LoVo (cell line): ENCODE measurements at places on chromosomes 5 and 9.

GRCh38 chr5:39578887-39579497, 154.2 kb upstream of the DAB2 start:
- DNase-seq: peak; percentile 21

DNA sequence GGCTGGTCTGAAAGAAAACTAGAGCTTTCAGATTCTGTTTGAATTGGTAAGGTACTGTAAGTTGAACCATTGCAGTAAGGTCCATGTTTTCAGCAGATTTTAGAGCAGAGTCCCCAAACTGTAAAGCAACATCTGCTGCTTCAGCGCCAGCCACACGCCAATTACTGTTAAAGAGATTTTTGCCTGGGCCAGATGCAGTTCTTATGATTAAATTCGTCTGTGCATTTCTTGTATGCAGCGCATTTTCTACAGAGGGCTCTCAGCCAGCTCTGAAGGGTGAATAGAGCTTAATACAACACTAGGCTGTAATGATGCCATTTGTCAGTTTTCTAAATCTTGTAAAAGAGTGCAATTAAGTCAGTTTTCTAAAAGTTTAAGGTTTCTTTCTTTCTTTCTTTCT, 246.3 kb downstream of the COX7C start:
- no peak for DNase-seq

- no peak for DNase-seq
Observed at GRCh38 chr9:126494264-126494663, 119.5 kb upstream of the LMX1B start.

GRCh38 chr5:56010431-56010830, 15.7 kb upstream of the IL6ST start:
- no peak for DNase-seq

GRCh38 chr9:5819174-5819573, 13.7 kb downstream of the ERMP1 start:
- DNase-seq: no peak

GRCh38 chr9:124268661-124269060, 10.9 kb downstream of the NEK6 start:
- no peak for DNase-seq

DNA sequence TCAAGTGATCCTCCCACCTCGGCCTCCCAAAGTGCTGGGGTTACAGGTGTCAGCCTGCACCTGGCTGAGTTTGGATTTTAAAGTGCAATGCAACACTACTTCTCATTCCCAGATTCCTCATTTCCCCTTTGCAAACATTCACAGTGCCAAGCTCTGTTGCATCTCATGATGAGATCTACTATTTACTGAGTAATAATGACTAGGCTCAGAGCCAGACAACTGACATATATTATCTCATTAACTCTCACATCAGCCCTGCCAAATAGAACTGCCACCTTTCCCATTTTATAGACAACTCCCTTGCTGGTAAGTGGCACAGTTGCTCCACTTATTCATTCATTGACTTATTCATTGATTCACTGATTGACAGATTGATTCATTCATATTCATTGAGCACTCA, 7.0 kb downstream of the PDE6A start:
- peak; percentile 17 for DNase-seq

DNA sequence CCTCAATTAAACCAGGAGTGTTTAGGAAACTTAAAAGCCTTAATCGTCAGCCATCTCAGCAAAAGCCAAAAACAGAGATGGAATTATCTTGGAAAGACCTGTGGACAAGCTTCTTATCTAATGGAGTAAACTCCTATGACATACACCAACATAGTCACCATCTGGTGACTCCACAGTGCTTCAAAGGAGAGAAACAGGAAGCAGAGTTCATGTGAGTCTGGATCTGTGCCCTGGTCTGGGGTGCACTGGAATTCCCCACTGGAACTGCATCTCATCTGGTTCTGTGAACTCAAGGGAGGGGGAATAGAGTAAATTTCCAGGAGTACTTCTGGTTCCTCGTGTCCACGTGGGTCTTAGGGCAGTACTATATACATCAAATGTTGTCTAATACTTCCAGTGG, 36.3 kb upstream of the KCNN2 start:
- no peak for DNase-seq

DNA sequence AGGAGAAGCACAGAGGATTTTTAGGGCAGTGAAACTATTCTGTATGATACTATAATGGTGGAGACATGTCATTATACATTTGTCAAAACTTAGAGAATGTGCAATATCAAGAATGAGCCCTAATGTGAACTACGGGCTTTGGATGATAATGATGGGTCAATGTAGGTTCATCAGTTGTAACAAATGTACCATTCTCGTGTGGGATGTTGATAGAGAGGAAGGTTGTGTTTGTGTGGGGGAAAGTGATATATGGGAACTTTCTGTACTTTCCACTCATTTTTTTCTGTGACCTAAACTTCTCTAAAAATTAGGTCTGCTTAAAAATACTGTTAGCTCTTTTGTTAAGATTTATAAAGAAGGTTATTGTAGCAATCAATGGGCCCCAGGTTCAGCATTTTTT, 138.9 kb downstream of the SPATA31D1 start:
- DNase-seq: no peak

- no peak for DNase-seq
Observed at GRCh38 chr5:9519537-9519936, 26.3 kb downstream of the SEMA5A start.

DNA sequence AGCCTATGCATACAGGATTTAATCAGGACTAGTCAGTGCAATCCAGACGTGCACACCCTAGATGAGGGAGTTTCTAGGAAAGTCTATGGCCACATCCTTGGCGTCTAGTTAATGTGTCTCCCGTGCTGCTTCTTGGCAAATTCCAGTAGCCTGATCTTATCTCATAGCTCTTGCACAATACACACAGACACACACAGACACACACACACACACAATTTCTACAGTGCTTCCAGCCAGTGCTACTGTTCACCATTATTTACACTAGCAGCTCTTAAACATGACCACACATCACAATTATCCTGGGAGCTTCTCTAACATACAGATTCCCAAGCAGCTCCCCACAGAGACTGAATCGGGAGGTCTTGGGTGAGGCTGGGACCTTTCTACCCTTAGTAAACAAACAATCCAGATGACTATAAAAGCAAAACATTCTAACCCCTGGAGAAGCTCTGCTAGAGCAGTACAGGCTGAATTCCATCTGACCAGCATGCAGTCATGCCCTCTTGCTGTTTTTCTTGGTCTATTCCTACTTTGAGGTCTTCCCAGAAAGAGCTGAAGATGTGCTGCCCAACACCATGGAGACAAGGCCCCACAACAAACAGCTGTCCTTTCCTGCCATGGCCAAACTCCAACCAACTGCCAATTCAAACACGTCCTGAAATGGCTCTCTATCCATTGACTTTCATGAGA, 236.6 kb downstream of the DEPDC1B start:
- no peak for DNase-seq

- no peak for DNase-seq
Observed at GRCh38 chr5:66633754-66634153, 37.6 kb downstream of the MAST4 start.

- DNase-seq: peak; percentile 19
Observed at GRCh38 chr9:128556276-128556675, 3.9 kb downstream of the SPTAN1 start.

DNA sequence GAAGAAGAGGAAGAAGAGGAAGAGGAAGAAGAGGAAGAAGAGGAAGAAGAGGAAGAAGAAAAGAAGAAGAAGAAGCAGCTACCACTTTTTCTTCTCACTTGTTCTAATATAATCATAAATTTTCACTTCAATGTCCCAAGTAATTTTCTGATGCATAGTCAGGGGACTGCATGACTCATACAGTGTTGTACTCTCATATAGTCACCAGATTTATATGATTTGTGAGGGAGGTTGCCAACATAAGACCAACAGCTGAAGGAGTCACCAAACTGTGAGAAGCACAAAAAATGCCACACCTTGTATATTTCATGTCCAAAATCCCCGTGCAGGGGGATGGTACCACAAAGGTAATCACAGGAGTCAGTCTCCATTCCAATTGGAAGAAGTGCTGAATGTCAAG, 32.7 kb upstream of the DMRTA1 start:
- no peak for DNase-seq

DNA sequence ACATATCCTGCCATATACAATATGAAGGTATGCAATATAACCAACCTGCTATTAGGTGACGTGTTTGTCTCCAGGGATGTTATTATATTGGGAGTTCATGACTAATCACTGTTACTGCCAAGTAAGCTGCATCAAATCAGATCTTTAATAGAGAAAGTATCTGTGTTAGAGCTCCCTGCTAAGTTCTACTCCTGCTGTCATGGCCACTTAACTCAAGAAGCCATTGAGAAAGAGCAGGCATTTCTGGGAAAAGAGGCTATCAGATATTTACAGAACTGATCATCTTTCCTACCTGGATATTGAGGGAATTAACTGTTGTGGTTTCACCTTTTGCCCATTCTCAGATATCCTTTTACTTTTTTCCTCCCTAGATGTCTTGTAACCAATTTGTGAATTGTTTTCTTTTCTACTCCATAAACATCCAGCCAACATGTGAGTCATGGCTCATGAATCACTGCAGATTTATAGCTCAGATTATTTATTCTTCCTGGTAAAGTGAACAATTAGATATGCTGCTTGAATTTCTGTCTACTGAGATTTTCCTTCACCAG, 634.8 kb upstream of the FAM174A start:
- peak; percentile 65 for DNase-seq
